SHP77 (cell line): ENCODE measurements at places on chromosomes 4 and X.

DNA sequence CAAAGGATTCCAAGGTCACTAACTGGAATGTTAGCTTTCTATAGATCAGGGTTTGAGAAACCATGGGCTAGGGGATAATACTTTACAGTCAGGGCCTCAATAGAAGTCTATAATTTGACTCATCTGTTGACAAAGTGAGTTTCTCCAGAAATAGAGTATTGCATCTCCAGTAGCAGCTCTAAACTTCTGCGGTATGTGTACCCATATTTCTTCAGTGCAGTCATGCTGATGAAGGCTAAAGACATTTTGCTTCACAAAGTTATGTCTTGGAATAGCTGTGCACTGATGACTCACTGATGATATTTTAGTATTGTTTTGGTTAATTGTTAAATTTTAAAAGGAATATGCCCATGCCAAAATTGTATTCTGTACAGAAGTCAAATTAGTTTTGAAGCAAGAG is 464.9 kb upstream of the AMOT start:
- no peak for DNase-seq

- DNase-seq, result no peak
These were observed 35.9 kb upstream of the MSANTD1 start for GRCh38 chr4:3213106-3213425.

DNA sequence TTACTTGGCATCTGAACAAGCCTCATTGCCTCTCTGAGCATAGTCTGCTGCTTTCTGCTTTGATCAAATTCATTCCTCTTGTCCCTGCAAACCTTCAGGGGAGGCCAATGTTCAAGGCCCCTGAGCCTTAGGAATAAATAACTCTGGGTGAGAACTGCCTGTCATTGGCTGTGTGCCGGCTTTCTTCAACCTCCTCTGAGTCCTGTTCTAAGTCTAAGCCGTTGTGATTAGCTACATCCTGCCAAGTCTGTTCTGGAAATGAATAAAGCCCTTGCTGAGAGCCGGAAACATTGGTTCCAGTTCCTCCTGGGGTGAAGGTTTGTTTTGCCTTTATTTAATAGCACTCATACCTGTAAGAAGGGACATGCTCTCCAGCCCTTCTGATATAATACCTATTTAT is 13.8 kb downstream of the RNF4 start:
- DNase-seq, result no peak

GRCh38 chr4:123676071-123676889 is 279.7 kb downstream of the SPRY1 start:
- DNase-seq, result no peak

DNA sequence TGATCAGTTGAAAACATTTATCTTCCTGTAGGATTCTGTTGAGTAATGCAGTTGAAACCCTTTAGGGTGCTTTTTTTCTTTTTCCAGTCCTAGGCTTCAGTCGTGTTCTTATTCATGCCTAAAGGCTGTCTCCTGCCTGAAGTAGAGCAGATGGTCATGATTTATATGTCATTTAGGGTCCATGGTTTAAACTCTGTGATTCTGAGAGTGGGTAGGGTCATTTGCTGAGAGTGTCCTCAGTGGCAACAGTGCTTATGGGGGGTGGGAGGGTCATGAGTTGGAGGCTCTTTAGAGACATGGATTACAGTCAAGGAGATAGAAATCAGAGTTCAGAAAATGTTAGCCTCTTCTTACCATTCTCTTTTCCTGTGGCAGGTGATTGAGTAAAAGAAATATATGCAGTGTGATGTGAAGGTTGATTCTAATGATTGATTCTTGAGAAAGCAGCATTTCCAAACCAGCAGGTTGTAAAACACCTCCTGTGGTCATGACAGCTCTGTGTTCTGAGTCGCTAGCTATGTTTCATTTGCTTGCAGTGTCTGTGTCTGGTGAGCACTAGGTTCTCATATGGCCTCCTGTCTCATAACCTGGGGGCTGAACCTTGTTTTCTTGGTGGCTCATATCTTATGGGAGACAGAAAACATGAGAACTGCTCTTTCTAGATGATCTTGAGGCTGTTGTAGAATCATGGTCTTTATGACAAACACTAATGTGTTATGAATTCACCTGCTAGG is 60.4 kb downstream of the JADE1 start:
- no peak for DNase-seq

GRCh38 chr4:144688035-144688569 is 42.1 kb downstream of the HHIP start:
- DNase-seq, result no peak

DNA sequence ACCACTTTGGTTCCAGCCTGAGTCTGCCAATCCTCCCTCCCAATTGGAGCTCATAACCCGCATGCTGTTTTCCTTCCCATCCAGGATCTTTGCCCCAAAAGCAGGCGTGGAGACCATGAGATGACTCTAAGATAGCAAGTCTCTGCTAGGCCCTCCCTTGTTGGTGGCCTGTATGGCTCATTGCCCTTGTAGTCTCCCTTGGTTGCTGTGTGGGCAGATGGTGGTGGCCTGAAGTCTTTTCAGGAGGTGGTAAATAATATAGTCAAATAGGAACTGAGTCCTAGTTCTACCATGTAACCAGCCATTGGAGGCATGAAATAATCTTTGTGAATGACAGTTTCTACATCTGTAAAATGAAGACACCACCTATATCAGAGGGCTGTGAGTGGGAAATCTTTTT is 1.2 kb downstream of the ATP6AP1 start:
- no peak for DNase-seq
